ENCODE measurements at places on chromosomes 11 and 22.

DNA sequence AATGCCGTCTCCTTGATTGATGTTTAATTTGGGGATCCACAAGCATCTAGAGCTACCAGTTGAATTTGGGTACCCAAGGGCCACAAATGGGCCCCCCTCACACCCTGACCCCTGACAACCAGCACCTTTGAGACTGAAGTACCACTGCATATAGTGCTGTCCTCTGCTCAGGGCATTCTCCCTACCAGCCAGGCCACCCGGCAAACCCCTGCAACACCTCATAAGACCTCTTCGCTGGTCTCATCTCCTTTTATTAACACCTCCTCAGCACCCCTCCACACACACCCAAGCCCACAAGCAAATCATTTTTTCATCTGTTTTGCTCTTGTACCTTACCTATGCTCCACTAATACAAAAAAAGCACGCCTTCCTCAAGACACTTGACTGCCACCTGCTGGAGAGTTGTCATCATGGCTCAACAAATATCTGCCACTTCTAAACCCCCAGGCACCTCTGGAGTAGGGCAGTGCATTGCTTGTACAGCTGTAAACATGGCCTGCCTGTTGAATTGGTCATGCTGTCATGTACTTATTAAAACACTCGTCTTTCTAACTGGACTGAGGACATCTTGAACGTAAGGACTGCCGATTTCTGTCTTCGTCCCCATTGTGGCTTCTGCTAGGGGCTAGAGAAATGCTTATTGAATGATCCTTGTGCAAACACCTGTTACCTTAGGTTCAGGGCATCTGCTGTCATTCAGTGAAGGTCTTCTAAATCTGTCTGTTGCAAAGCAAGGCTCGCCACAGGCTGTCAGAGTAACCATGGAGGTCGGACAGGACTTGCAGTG lies 66.5 kb downstream of the BMAL1 start:
- peak; percentile 50 for DNase-seq

- no peak for DNase-seq
These were observed 23.5 kb downstream of the WEE1 start for GRCh38 chr11:9596926-9597464.

DNA sequence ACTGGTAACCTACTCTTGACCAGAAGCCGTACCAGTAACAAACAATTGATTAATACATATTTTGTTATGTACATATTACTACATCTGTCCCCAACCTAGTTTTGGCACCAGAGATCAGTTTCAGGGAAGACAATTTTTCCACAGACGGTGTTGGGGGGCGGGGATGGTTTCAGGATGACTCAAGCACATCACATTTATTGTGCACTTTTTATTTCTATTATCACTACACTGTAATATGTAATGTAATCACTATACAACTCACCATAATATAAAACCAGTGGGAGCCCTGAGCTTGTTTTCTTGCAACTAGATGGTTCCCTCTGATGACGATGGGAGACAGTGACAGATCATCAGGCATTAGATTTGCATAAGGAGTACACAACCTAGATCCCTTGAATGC lies 15.5 kb downstream of the DGCR8 start:
- DNase-seq, result no peak

- no peak for DNase-seq
These were observed 214.2 kb downstream of the LARGE1 start for GRCh38 chr22:33706100-33706499.

DNA sequence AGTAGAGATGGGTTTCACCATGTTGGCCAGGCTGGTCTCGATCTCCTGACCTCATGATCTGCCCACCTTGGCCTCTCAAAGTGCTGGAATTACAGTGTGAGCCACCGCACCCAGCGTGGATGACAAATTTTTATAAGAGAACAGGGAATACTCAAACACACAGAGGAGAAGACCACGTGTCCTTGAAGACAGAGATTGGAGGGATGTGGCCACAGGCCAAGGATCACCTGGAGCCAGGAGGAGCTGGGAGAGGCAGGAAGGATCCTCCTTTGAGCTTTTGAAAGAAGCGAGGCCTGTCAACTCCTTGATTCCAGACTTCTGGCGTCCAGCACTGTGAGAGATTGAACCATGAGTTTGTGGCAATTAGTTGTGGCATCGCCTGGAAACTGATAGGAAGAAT lies 1049.5 kb downstream of the TBC1D22A start:
- no peak for DNase-seq

GRCh38 chr11:9990221-9990973 lies 303.6 kb downstream of the SBF2 start:
- no peak for DNase-seq

DNA sequence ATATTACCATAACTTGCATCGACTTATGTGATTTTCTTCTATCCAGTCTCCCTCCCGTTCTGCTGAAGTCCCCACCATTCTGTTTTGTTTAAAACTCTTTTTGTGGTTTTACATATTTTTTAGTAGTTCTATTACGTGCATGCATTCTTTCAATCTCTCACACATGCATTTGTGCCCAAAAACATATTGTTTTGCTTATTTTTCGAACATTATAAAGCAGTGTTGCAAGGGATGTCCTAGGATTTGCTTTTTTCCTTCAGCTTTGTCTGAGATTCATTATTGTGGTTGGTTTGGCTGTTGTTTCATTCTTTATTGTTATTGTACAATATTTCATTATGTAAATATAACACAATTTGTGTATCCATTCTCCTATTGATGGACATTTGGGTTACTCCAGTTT lies 235.7 kb downstream of the DYNC2H1 start:
- DNase-seq, result no peak
